ENCODE measurements at places on chromosomes 5 and 9. TPM values are rescaled to one million over a fixed set of nuclear protein-coding genes. Genes with fewer than 3 reads are reported as not detected.

GRCh38 chr9:89802781-89803355 lies 198.1 kb downstream of the GADD45G start:
- DNase-seq, result no peak

DNA sequence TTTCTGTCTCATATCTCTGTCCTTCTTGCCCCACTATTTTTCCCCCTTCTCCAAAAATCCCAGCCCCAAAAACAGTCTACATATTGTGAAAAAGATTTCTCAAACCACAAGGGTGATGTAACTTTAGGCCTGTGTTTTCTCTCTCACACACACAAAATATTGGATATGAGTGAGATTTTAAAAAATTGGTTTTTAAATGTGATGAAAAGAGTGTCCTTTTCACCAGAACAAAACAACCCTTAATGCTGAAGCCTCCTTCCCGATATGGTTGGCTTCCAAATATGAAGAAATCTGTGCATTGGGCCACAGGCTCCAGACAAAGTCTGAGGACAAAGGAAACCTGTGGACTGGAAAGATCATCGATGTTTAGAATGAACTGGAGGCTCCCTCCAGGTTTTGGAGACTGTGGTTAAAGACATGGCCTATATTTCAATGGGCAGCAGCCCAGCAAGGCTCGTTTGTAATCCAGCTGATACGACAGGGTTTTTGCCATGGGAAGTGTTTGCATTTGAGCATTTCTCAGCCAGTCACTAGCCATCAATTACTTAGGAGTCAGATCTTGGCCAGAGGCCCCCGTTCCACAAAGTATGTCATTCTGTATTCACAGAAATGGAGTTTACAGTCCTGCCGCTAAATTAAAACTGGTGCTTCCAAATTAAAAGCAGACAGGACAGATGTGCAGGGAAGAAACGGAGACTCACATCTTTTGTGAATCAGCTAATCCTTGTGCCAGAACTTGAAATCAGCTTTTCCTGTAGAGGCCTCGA lies 546.3 kb downstream of the EBF1 start:
- no peak for DNase-seq

- no peak for DNase-seq
Measured at GRCh38 chr9:106976772-106977171, 113.8 kb downstream of the ZNF462 start.

- DNase-seq, result no peak
Measured at GRCh38 chr9:4292781-4293180, 7.1 kb downstream of the GLIS3 start.

- no peak for DNase-seq
Measured at GRCh38 chr5:163766936-163767670, 261.7 kb downstream of the MAT2B start.

GRCh38 chr9:20355022-20355421 lies 267.3 kb downstream of the MLLT3 start:
- no peak for DNase-seq

GRCh38 chr5:135553688-135554462 lies 18.1 kb upstream of the NEUROG1 start:
- no peak for DNase-seq

DNA sequence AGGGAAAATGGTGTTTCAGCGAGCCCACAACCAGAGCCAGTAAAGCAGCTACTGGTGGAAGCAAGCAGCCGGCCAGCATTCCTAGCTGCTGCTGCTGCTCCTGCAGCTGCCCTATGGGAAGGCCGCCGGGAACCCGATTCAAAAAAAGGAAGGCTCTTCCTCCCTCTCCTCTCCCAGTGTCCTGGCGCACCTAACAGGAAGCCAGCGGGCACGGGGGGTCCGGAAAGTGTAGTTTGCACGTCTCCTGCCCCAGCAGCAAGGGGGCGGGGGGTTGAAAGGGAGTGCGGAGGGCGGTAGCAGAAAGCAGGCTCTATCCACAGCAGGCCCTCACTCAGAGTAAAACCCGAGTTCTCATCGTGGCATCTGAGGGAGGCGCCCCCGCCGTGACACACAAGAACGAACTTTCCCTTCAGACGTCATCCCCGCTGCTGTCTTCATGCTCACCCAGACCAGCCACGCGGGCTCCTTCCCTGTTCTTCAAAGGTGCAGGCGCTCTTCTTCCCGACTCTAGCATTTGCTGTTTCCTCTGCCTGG lies 16.5 kb downstream of the GRXCR2 start:
- DNase-seq, result no peak

DNA sequence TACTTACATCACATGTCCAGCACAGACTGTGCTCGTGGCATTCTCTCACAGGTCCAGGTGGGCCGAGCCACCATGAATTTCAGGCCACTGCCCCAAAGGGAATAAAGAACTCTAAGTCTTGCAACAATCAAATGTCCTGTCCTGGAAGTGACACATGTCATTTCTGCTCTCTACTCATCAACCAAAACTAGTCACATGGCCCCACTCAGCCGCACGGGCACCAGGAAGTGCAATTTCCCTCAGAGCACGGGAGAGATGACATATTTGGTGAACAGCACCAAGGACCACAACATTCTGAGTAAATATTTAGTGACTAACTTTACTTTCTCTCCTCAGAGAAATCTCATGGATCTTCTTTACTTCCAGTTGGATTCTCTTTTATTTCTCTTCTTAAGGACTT lies 131.1 kb upstream of the TUT7 start:
- peak; percentile 72 for DNase-seq

DNA sequence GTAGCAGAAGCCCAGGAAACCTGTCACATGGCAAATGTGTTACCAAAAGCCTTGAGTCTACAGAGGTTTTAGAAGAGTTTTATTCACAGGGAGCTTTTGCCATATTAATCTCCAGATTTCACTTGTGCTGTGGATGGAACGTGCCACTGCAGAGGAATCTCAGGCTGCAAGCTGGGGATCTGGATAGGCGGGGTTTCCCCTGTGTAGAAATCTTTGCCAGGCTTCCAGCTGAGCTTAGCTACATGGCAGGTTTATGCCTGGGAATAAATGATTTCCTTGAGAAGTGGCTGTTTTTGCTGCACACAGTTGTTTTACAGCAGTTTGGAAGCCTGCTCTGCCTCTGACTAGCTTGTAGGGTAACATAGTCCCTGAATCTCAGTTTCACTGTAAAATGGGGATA lies 224.6 kb upstream of the PLPPR1 start:
- no peak for DNase-seq

DNA sequence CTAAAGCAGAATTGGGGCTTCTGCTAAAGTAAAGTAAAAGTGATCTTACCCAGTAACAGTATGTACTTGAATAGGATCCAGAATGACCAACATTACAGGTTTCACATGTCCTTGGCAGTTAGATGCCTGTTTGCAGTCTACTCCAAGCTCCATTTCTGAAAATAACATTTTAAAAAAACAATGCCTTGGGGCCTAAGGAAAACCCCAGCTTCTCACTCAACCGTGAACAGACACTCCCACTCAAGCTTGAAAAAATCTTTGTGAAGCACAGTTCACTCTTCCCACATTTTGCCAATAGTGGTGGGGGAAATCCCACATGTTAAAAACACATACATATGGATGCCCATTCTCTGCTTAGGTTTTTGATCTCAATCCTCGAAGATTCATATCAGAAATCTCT lies 304.1 kb downstream of the ARRDC3 start:
- no peak for DNase-seq

Gene SPATA31D4
- not detected for total RNA-seq

Gene SLC23A1
- total RNA-seq, result 2.5 TPM

Gene COL15A1
- 0.45 TPM for total RNA-seq

Gene FOXD4L4
- not detected for total RNA-seq

Gene PHYKPL
- total RNA-seq, result 120 TPM

Gene TIGD6
- total RNA-seq, result 1.7 TPM

Gene HRCT1
- total RNA-seq, result not detected
